ENCODE measurements at places on chromosomes 5 and 9.

DNA sequence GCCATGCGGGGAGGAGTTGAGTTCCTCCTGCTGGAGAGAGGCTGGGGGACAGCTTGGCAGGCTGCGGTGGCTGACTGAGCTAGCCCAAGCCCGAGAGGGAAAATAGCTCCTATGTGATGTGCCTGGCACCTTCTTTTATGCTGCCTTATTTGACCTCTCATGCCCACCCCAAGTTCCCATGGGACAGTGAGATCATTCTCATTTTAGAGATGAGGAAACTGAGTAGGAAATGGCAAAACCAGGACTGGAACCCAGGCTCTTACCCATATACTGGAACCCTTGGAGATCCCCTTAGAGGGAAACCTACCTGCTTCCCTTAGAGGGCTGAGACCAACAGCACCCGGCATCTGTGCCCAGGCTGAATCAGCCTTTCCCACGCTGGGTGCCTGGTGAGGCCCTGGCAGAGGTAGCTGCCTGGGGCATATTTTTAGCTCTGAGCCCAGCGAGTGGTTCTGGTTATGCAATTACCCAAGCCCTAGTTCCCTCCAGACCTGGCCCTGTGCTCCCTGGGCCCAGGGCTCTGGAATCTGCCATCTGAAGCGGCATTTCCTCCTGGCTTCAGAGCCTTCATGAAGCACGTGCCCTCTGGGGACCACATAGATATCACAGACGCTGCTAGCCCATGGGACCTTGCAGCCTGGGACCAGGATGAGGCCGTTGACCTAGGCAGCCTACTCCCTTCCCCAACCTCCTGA is 23.6 kb downstream of the COL27A1 start:
- no peak for DNase-seq

- no peak for DNase-seq
Measured at GRCh38 chr5:1897816-1898450, 15.2 kb upstream of the IRX4 start.

GRCh38 chr9:85949586-85950335 is 8.8 kb downstream of the NAA35 start:
- no peak for DNase-seq

DNA sequence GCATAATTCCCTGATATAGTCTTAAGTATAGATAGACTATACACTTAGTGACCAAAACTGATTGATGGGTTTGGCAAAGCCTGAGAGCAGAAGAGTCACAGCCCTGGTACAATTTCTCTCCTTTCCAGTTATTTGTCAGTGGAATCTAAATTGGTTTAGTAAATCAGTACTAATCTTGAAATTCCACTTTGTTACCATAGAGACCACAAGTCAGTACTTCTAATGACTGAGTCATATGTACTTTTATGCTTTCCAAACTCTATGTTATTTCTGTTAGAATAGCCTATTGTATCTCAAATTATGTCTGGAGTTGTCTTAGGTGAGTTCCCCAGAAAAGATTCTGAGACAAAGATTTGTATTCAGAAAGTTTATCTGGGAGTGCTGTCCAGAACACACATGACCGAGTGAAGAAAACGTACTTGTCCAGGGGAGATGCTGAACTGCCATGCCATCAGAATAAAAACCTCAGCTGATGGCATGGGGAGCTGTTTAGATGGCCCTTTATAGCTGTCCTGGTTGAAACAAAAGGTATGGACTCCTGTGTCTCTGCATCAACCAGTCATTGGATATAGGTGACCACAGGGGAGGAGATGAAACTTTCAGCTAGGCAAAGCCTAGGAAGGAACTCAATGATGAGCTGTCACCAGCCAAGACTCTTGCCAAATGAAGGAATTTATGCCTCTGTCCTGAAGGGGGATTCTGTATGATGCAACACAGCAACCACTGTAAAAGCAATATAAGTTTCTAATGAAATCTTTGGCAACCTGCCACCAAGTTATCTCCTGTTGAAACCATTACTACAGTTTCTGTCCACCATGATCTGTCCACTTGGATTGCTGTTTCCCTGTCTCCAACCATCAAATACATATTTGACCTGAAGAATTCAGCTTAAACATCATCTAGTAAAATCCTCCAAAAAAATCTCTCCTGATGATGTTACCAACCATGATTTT is 18.0 kb upstream of the SMC2 start:
- no peak for DNase-seq

DNA sequence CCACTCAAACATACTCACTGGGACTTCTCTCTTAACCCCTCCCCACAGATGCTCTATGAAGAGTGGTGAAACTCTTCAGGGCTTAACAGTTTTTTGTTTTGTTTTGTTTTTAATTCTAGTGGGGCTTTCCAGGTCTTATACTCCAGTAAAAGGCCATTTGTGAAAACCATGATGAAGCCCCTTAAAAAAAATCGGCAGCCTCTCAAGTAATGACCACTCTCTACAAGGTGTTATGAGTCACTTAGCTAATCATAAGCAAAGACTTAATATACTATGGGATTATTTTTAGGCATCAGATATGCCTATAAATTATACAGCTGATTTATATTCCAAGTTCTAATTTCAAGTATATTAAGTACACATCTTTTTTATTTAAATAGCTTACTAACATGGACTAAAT is 607.9 kb downstream of the RAB3C start:
- DNase-seq: no peak

- DNase-seq: no peak
Measured at GRCh38 chr9:134617836-134618162, 23.8 kb upstream of the COL5A1 start.

GRCh38 chr5:142981475-142981874 is 211.3 kb downstream of the ARHGAP26 start:
- DNase-seq: no peak

DNA sequence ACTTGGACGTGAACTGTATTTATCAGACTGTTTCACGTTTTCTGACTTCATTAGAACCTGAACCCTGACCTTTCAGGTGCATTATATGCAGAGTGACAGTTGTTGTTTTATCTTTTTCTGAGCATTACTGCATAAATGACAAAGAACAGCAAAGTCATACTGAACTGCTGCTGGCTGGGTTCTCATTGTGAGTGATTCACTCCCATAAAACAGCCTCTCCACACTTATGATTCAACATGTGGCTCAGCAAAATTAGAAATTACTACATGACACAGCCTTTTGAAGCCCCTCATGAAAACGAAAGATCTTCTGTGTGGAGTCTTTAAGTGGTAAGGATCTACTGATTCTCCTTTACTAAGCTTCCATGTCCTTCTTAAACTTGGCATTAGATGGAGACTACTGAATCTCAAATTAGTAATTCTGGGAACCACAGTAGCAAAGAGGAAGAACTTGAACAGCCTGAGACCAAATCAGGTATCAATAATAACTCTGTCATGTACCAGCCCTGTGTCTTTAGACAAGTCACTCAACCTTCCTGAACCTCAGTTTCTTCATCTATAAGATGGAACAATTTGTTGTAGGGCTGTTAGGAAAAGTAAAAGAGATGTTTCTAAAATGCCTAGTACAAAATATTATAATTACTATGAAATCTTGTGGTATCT is 172.3 kb upstream of the GNA14 start:
- peak; percentile 73 for DNase-seq

DNA sequence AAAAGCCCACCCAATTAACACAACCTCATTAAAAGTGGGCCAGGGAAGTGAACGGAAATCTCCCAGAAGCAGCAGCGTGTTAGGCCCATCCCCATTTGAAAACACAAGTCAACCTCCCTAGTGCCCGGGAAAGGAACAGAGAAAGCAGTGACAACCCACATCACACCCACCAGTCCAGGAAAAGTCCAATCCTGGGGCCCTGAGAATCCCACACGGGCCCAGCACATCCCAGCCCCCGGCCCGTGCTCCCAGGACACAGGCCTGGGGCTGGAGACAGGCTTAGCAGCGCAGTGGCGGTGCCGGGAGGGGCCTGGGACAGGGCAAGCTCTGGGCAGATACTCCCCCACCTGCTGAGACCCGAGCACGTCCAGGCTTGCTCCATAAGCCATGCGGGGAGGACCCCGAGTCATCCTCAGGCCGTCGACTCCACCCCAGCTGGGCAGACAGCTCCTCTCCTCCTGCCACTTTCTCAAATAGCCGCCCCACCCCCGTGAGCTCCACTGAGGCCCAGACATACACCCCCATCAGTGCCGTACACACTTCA is 101.0 kb downstream of the KCNT1 start:
- no peak for DNase-seq

DNA sequence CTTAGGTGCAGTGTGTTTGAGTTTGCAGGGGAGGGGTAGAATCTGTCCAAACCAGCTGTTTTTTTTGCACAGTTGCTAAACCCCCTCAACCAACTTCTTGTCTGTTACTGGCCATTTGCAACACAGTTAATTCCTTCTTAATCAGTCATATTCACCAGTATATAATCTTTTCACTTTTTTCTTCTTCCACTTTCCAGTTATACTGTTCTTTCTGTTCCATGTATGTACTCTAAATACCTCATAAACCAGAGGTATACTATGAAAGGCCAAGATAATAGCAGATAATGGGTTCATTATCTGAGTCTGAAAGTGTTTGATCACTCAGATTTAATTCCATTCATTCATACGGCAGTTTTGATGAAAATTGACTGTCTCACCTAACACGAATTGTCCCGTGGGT is 11.1 kb downstream of the SMAD5 start:
- DNase-seq: no peak

All from GM04504 (cell line).